SK-MEL-5 (cell line): ENCODE measurements at places on chromosomes 5 and 9. TPM values are rescaled to one million over a fixed set of nuclear protein-coding genes. Genes with fewer than 3 reads are reported as not detected.
A peak's percentile ranks its signal among the peaks of the same experiment; 100 is the strongest.

DNA sequence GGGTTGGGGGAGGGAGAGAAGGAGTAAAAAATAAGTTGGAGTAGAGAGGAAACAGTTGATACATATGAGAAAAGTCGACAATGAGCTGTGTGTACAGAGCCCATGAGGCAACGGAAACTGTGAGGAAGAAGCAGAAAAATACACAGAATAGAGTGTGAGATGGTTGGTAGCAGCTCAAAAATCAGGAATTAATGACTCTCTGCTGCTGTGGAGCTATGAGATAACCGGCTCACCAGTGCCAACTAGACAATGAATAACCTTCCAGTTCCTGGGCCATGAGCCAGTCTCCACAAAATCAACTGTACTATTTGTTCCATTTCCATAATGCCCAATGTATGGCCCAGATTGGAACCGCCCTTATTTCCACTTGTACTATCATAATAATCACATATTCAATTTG, 53.1 kb upstream of the NREP start:
- DNase-seq = no peak

GRCh38 chr5:132134384-132134783, 60.8 kb downstream of the CSF2 start:
- peak; percentile 43 for DNase-seq

- DNase-seq = no peak
Observed at GRCh38 chr9:125296843-125297372, 35.3 kb downstream of the GAPVD1 start.

DNA sequence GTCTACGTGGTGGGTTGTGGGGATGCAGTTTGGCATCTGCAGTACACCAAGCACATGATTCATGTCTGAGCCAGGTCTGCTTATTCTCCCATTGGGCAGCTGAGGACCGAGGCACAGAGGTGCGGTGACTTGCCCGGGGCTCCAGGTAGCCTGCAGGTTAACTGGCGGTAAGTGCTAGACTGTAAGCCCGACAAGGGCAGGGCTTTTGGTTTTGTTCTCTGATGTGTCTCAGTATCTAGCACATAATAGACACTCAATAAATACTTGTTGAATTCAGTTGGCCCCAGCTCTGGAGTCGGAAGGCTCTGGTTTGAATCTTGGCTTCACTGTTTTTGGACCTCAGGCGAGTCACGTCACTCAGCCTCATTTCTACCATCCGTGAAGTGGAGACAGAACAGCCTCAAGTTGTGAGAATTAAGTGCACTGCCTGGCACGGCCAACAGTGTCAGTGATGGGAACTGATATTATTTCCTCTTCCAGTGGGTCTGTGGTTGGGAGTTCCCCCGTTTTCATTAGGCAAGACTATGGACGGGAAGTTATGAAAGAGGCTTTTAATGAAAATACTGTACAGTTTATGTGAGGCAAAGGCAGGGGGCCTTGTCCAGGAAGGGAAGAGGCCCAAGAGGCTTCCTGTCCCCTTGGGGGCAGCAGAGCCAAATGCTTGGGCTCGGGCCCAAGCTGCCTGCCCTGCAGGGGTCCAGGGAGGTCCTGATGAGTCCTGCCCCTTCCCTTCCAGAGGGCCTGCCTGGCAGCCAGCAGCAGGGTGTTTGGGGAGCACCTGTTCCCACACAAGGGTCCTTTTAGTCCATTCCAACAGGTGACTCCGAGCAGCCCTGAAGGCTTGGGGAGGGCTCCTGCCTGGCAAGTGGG, 3.3 kb downstream of the PRELID1 start:
- peak; percentile 22 for DNase-seq

- peak; percentile 85 for DNase-seq
Observed at GRCh38 chr9:83544002-83544698, 5.9 kb upstream of the FRMD3 start.

DNA sequence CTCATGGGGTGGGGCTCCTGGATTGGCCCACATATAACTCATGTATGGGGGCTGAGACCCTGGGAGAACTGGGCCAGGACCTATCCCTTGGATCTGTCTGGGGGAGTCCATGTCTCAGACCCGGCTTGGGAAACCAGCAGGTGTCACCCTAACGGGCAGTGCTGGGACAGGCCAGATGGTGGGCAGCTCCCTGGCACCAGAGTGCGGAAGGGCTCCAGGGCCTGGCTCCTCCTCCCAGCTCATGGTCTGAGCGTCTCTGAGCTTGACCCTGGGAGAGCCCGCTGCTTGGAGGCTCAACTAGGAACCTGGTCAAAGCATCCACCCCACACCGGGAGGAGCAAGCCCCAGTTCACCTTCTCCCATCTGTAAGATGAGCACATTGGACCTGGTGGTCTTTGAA, 15.5 kb upstream of the NCS1 start:
- peak; percentile 52 for DNase-seq

GRCh38 chr9:88781628-88782391, 209.5 kb upstream of the S1PR3 start:
- DNase-seq = peak; percentile 49

DNA sequence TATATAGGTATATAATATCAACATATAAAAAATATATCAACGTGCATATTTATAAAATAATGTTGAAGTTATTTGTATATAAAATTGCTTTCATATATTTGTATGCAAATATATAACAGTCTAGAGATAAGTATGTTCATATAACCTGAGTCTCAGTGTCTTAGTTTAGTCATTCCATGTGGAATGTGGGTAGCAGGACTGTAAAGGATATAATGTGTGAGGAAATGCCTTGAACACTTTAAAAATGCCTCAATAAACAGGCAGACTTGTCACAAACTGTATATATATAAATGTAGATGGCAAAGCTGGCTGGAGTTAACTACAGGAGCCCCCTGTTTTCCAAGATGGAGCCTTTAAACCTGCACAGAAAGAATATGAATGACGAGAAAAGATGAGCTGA, 48.4 kb downstream of the CCDC125 start:
- no peak for DNase-seq

DNA sequence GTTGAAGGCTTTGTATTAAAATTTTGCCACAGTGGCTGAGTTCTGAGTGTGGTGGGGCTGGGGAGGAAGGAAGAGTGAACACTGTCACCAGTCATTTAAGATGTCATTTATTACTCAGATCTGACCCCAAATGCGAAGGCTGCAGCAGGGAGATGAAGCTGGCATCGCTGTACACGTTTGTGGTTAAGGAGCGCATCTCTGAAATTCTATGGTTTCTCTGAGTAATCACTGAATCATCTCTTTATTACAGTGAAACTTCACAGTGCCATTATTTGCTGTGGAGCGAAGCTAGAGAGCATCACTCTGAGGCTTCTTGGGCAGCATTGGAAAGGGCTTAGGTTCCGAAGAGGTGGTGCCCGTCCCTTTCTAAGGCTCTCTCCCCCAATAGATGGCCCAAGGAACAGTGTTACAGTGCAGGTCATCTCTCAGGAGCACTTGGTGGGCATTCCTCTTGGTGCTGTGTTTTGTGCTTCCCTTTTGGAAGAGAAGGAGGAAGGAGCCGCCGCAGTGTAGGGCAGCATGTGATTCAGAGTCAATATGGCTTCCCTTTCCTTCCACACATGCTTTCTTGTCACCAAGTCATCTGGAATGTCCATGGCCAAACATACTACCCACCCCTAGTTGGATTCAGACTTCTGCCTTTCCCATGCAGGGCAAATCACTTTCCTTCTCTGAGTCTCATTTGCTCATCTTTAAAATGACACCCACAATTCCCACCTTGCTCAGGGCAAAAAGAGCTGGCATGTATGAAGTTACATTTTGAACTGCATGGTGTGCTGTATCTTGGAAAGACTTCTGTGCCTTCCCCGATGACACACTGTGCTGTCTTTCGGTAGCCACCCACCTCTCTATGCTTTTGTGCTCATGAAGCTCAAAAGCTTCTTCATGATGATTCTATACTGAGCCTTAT, 9.3 kb upstream of the TEX48 start:
- DNase-seq = no peak

DNA sequence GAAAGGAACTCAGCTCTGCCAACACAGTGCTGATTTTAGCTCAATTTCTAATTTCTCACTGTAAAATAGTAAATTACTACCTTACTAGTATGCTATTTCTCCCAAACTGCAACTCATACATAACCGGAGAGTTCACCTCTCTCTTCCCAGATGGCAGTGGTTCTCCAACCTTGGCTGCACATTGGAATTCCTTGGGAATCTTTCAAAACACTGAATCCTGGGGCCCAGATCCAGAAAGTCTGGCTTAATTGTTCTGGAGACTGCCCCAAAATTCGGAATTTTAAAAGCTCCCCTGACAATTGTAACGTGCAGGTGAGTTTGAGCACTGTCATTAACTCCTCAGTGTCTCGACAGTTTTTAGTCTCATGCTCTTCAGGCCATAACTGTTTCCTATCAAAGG, 100.3 kb downstream of the SLC1A3 start:
- no peak for DNase-seq

DNA sequence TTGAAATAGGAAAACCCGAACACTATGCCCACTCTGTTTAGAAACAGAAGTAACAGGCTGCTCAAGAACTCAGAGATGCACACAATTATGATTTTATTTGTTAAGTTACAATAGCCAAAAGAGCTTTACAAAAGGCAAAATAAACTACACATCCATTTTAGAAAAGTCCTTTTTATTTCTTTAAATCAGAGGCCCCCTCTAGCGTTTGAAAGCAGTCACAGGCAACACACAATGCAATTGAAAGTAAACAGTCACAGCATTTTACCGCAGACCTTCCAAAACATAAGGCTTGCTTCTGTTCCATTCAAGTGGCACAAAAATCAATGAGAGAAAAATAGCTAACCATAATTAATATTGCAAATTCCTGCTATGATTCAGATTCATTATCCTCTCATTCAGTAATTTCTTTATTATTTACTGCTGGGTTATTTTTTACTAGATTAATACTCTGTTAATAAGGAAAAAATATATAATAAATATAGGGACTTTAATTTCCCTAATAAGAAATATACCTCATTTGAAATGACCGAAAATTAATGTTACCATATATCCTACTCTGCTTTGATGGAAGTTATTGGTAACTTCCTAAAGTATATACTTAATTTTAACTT, 78.3 kb downstream of the CEP120 start:
- peak; percentile 68 for DNase-seq

GRCh38 chr9:86344818-86345217, 9.4 kb downstream of the TUT7 start:
- no peak for DNase-seq

GRCh38 chr5:128053291-128053954, 30.1 kb upstream of the SLC12A2 start:
- no peak for DNase-seq

GRCh38 chr5:72834924-72835323, 18.5 kb downstream of the TNPO1 start:
- no peak for DNase-seq

GRCh38 chr5:123444016-123444415, 20.8 kb upstream of the CEP120 start:
- DNase-seq = no peak

GRCh38 chr5:160640406-160640805, 211.6 kb downstream of the ATP10B start:
- DNase-seq = no peak

- DNase-seq = no peak
Observed at GRCh38 chr5:140548300-140548688, 832 bp downstream of the EIF4EBP3 start.

DNA sequence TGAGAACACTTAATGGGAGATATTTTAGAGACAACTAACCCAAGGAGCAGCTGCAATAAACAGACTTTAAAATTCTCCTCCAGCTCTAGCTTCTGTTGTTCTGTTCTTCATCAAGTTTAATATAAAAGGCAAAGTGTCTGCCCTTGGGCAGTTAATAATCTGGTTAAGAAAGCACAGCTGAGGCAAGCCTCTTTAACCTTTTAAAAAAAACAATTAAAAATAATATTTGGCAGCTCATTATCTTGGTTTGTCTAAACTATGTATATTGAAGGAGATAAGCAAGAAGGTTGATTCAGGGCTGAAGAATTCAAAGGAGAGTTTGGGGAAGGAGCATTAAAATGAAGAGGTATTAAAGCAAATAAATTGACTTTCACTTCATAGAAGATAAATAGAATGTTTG, 75.4 kb downstream of the TSSK1B start:
- DNase-seq = no peak

DNA sequence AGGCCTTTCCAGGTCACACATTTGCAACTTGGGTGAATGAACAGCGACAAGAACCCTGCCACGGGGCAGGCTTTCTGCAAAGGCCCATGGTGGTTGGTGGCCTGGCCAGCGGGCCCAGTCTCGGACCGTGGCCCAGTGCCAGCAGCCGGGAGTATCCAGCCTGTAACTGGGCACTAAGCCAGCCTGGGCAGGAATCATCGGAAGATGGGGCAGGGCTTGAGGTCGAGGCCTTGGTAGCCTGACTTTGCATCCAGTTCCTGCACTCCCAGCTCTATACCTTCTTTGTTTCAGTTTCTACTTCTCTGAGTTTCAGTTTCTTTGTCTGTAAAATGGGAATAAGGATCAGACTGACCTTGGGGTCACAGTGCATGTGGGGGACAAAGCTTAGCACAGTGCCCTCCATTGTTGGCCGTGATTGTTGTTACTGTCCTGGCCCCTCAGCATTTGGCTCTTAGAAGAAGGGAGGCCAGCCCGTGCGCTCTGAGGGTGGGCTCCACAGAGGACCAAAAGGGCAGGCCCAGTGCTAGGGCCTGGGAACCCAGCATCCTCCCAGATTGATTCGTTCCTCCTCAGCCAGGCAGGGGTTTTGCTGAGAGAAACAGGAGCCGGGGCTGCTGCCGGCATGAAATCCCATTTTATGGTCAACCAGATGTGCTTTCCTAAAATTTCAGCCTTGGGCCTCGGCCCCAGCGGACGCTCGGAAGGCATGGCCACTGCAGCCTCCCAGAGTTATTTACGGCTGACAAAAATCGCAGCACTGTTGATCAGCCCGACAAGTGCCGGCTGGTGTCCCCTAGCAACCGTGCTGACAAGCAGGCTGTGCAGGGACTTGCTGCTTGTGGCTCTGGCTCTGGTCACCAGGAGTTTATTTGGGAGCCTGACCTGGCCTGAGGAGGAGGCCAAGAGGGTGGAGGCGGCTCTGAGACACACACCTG, 43.6 kb downstream of the JADE2 start:
- DNase-seq = peak; percentile 53

DNA sequence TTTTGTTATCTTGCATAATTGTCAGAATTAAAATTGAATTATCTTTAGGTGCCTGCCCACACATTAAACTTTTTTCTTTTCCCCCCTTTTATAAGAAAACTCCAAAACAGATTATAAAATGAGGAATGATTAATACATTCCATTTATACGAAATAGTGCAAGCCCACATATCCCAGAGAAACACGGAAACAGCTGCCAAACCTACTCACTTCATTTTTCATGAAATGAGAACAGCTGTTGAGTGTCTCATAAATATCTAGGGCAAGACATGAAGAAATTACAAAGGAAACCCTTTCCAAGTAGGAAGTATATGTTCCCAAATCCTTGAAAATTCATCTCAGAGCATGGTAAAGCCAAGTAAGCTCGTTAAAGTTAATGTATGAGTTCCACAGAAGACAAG, 459.4 kb upstream of the NMUR2 start:
- no peak for DNase-seq

Gene SLC6A18
- total RNA-seq = not detected in 2 replicates

Gene PIK3R1
- total RNA-seq = 60.0 and 64.6 TPM in 2 replicates

Gene PRSS3
- total RNA-seq = not detected in 2 replicates

Gene FABP6
- 3.0 and 3.4 TPM in 2 replicates for total RNA-seq

Gene TYRP1
- 1,105 and 1,258 TPM in 2 replicates for total RNA-seq

Gene CDH6
- total RNA-seq = not detected in 2 replicates

Gene SLC34A3
- not detected in 2 replicates for total RNA-seq

Gene FAM153A
- total RNA-seq = not detected in 2 replicates

Gene PCDHGA1
- total RNA-seq = 0.63 and 0.67 TPM in 2 replicates
